IPS DF 6.9 (cell line): ENCODE measurements at places on chromosomes 1 and 21.
A peak's percentile ranks its signal among the peaks of the same experiment; 100 is the strongest.

- no peaks in the 10 kb centered on the region for H3K36me3 ChIP-seq
- H3K4me3 ChIP-seq: no peak overlapping the region
- no peaks in the 10 kb centered on the region for H3K4me1 ChIP-seq
- DNase-seq: no peak
These were observed 17.9 kb downstream of the TMEM200B start for GRCh38 chr1:29105822-29106221.

DNA sequence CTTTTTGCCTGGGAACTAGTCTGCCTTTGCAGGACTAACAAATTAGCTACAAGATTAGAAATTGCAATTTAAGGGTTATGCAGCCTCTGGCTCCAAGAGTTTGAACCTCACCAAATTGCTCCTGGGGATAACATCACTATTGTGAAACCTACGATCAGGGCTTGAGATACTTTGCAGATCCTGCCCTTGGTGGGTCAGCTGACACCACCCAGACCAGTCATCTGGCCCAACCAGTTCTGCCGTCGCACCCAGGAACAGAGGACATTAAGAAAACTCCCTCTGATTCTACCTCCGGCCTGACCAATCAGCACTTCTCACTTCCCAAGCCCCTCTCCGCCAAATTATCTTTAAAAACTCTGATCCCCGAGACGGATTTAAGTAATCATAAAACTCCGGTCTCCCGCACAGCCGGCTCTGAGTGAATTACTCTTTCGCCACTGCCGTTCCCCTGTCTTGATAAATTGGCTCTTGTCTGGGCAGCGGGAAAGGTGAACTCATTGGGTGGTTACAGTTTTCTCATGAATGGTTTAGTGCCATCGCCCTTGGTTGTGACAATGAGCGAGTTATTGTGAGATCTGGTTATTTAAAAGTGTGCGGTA lies 32.9 kb upstream of the B3GALT5 start:
- H3K36me3 ChIP-seq: no peaks in the 10 kb centered on the region
- H3K27ac ChIP-seq: no peak overlapping the region
- H3K4me1 ChIP-seq: no peaks in the 10 kb centered on the region
- no peak for DNase-seq

DNA sequence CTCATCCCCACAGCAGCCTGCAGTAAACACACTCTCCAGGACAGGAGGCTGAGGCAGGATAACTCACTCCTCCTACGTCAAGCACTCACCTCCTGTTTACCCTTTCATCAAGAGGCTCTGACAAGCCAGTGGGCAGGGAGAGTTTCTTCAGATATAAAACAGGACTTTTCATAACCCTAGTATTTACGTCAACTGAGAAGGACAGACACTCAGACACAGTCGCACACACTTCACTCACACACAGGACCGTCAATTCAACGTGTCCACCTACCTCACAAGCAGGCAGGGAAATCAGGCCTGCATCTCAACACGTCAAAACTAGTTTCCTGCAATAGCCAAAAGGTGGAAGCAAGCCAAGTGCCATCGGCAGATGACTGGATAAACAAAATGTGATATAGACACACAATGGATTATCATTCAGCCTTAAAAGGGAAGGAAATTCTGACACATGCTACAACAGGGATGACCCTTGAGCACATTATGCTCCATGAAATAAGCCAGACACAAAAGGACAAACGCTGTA lies 48.6 kb downstream of the ITPKB start:
- H3K36me3 ChIP-seq: no peaks in the 10 kb centered on the region
- no peak for DNase-seq

DNA sequence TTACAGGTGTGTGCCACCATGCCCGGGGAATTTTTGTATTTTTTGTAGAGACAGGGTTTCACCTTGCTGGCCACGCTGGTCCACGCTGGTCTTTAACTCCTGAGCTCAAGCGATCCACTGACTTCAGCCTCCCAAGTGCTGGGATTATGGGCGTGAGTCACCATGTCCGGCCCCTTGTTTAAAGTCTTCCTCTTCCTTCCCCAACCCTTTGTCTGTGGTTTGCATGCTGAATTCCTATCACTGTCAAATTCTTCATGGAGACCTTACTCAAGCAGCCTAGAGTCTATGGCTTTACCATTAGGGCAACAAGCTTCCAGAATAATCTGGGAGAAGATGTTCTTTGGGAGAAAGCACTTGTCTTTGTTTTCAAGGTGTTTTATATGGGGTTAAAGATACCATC lies 34.7 kb downstream of the B3GALT5 start:
- H3K27me3 ChIP-seq: no peaks in the 10 kb centered on the region
- H3K4me1 ChIP-seq: no peaks in the 10 kb centered on the region
- no peak overlapping the region for H3K4me3 ChIP-seq
- no peak for DNase-seq
- peaks cover 22% of the 10 kb centered on the region for H3K36me3 ChIP-seq

DNA sequence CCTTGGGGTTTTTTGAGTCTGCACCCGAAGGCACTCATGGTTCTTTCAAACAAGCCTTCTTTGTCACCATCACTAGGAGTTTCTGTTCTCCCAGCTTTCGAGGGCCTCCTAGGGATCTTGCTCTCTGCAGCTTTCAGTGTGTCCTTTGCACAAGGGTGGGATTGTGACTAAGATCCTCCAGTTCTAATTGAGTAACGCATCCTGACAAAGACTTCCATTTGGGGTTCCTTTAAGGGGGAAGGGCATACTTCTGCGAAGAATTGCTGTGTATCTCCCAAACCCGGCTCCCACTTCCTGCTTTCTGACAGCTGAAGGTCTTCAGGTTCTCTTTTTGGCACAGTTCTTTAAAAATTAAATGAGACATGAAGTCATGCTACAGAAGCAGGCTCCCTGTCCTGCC lies 139.4 kb downstream of the EDEM3 start:
- no peak overlapping the region for H3K4me3 ChIP-seq
- DNase-seq: no peak
- H3K4me1 ChIP-seq: no peaks in the 10 kb centered on the region
- no peak overlapping the region for H3K27ac ChIP-seq
- H3K36me3 ChIP-seq: no peaks in the 10 kb centered on the region
- H3K27me3 ChIP-seq: no peaks in the 10 kb centered on the region

- H3K4me3 ChIP-seq: peak overlapping the region; percentile 8; the same call in 1 of the 2 replicates
- H3K36me3 ChIP-seq: no peaks in the 10 kb centered on the region
- H3K27me3 ChIP-seq: no peaks in the 10 kb centered on the region
These were observed 53.8 kb downstream of the IER5 start for GRCh38 chr1:181142096-181142958.

DNA sequence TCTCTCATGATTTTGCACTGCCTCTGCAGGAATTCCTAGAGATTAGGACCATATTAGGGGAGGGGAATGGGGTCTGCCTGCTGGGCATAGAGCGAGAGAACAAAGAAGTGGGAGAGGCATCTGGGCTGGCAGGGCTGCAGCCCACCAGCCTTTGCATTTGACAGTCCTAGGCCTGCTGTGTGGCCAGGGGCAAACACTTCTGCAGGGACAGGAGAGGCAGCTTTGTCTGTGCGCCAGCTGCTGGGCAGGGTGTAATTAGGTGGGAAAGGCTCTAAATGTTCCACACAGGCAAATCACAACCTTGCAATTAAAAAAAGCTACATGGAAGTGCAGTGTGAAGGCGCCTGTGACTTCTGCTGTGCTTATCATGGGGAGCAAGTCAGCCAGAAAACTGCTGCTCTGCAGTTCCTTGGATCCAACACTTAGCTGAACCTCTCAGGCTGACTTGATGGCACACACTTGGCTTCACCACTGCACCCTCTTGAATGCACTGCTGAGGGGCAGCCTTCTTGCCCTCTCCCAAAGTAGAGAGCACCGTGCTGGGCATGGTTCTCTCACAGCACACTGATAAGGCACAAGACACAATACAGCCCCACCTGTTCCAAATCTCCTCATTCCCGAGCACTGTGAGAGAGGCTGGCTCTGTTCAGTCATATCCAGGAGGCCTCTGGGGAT lies 73.6 kb upstream of the TLR5 start:
- no peaks in the 10 kb centered on the region for H3K4me1 ChIP-seq
- H3K27me3 ChIP-seq: no peaks in the 10 kb centered on the region
- no peaks in the 10 kb centered on the region for H3K36me3 ChIP-seq
- H3K27ac ChIP-seq: no peak overlapping the region

GRCh38 chr21:18970416-18970815 lies 566.8 kb upstream of the TMPRSS15 start:
- H3K27me3 ChIP-seq: no peaks in the 10 kb centered on the region
- no peaks in the 10 kb centered on the region for H3K4me1 ChIP-seq
- H3K36me3 ChIP-seq: no peaks in the 10 kb centered on the region
- H3K4me3 ChIP-seq: no peak overlapping the region
- no peak for DNase-seq

DNA sequence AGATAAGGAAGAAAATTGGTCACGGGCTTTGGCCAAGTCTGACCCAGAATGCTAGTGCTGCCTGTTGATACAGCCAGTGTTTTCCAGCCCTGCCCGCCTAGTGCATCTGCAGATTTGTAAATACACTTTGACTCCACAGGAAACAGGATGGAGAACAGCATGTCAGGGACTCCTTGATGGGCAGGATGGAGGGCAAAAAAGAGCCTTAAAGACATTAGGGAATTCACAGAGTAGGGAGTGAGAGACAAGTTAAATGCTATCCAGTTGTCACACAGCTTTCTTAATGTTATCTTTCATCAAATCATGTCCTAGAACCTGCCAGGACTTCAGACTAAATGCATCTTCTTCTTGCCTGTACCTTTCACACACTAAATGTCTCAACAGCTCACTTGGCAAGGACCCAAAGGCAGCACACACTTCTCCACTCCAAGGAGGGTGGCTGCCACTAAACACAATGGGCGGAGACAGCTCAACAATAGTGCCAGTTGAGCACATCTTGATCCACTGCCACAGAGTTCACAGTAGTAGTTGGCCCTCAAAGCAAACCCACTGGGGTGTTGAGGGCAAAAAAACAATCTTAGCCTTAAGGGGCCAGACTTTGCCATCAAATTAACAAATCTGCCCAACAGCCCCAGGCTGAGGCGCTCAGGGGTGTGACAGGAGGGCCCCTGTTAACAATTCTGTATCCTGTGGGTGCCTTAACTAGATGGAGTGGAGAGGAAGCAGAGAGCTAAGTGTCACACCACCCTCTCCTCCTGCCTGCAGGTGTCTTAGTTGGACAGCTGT lies 2.7 kb downstream of the HIVEP3 start:
- H3K27me3 ChIP-seq: peaks cover 18% of the 10 kb centered on the region
- no peaks in the 10 kb centered on the region for H3K36me3 ChIP-seq
- H3K4me1 ChIP-seq: no peaks in the 10 kb centered on the region
- no peak overlapping the region for H3K4me3 ChIP-seq
- DNase-seq: no peak

- no peak overlapping the region for H3K27ac ChIP-seq
- H3K4me1 ChIP-seq: no peaks in the 10 kb centered on the region
- DNase-seq: no peak
- H3K36me3 ChIP-seq: no peaks in the 10 kb centered on the region
These were observed 6.9 kb upstream of the ZMYM4 start for GRCh38 chr1:35261412-35262120.

GRCh38 chr1:111320066-111320879 lies 29.6 kb downstream of the CHIA start:
- H3K36me3 ChIP-seq: no peaks in the 10 kb centered on the region
- DNase-seq: no peak
- no peak overlapping the region for H3K4me3 ChIP-seq
- H3K27me3 ChIP-seq: no peaks in the 10 kb centered on the region
- no peak overlapping the region for H3K27ac ChIP-seq

DNA sequence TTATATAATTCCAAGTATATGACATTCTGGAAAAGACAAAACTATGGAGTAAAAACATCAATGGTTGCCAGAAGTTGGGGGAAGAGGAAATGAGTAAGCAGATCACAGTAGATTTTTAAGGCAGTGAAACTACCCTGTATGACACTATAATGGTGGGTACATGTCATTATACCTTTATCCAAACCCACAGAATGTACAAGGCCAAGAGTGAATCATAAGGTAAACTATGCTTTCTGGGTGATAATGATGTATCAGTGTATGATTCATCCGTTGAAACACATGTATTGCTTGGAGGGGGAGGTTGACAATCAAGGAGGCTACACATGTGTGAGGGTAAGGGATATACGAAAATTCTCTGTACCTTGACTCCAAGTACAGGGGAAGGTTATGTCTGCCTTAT lies 862.7 kb downstream of the PLA2G4A start:
- no peak overlapping the region for H3K4me3 ChIP-seq
- H3K4me1 ChIP-seq: no peaks in the 10 kb centered on the region
- no peak overlapping the region for H3K27ac ChIP-seq

DNA sequence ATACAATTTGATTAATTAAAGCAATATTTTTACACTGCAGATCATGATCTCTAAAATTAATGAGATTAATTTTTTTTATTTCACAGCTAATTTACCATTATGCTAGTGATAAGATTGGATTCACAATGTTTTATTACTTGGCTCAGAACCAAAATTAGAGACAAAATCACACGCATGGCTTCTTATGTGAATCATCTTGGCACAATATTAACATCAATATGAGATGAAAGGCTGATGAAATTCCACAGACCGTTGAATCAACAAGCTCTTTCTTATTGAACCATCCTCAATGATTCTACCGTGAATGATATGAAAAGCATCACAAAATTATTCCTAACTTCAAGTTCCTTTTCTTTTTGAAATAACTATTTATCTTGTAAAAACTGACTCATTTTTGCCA lies 544.9 kb downstream of the KCNT2 start:
- no peaks in the 10 kb centered on the region for H3K27me3 ChIP-seq
- no peak overlapping the region for H3K4me3 ChIP-seq
- H3K27ac ChIP-seq: no peak overlapping the region

- no peak overlapping the region for H3K4me3 ChIP-seq
- no peak overlapping the region for H3K27ac ChIP-seq
- H3K27me3 ChIP-seq: no peaks in the 10 kb centered on the region
- no peaks in the 10 kb centered on the region for H3K36me3 ChIP-seq
- peaks cover 8% of the 10 kb centered on the region for H3K4me1 ChIP-seq
- no peak for DNase-seq
These were observed 19.2 kb downstream of the FAM89A start for GRCh38 chr1:231020816-231021215.

- H3K4me3 ChIP-seq: no peak overlapping the region
- H3K27me3 ChIP-seq: no peaks in the 10 kb centered on the region; the same call in 1 of the 2 replicates
- H3K36me3 ChIP-seq: no peaks in the 10 kb centered on the region
- DNase-seq: no peak
- H3K4me1 ChIP-seq: 0 out of 2 replicates have a peak, but pooled peaks cover 1% of the 10 kb centered on the region
These were observed 383.2 kb downstream of the DISC1 start for GRCh38 chr1:232009741-232010140.

GRCh38 chr1:101069158-101069557 lies 43.6 kb upstream of the DPH5 start:
- H3K4me3 ChIP-seq: no peak overlapping the region
- H3K4me1 ChIP-seq: no peaks in the 10 kb centered on the region
- DNase-seq: no peak

DNA sequence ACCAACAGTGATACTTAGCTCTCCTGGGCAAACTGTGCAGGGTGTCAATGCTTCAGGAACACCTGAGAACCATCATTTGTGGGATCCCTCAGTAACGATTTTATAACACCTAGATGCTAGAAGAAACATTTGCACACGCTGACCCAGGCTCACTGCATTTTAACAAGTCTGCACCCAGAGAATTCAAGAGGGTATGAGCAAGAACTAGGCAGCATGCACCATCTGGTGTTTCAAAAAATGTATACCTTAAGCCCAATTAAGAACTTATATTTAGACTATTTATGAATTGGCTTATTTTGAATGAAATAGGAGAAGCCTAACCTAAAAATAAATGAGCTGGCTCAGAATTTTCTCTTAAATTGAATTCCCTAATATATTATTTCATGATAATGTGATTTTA lies 400.5 kb downstream of the GPATCH2 start:
- H3K27ac ChIP-seq: no peak overlapping the region
- no peak for DNase-seq
- H3K36me3 ChIP-seq: no peaks in the 10 kb centered on the region

- no peak overlapping the region for H3K27ac ChIP-seq
- peak; percentile 29 for DNase-seq
- no peak overlapping the region for H3K4me3 ChIP-seq
- peaks cover 4% of the 10 kb centered on the region for H3K4me1 ChIP-seq
- no peaks in the 10 kb centered on the region for H3K36me3 ChIP-seq
- no peaks in the 10 kb centered on the region for H3K27me3 ChIP-seq
These were observed 14.3 kb upstream of the SLC5A9 start for GRCh38 chr1:48208251-48208650.
